Fibroblast of villous mesenchyme (primary cell): ENCODE measurements at places on chromosomes 6 and 20. TPM values are rescaled to one million over a fixed set of nuclear protein-coding genes. Genes with fewer than 3 reads are reported as not detected.

The FRK gene
- 0.32 and 0.43 TPM in 2 replicates for total RNA-seq

The EDN1 gene
- total RNA-seq, result 2.2 and 2.9 TPM in 2 replicates

The DLK2 gene
- total RNA-seq, result 0.64 and 1.7 TPM in 2 replicates

GRCh38 chr6:31765910-31766794 is 3.7 kb downstream of the SAPCD1 start:
- peak; percentile 14 for DNase-seq

DNA sequence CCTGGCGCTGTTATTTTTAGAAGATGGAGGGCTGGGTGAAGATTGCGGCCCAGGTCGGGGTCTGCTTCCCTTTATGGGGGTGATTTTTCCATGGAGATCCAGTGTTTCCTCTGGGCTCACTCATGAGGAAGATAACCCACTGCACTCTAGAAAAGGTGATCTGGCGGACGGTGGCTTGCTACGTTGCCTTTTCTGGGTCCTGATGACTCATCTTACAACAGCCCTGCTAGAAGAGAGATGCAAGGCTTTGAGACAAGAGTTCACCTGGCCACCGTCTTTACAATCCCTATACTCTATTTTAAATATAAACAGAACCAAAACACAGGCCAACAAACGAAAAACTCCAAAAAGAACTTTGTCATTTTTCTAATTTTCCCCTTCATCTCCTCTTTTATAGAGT is 182.1 kb upstream of the EXOC2 start:
- DNase-seq, result no peak

- peak; percentile 65 for DNase-seq
These were observed 24.6 kb downstream of the MYLK4 start for GRCh38 chr6:2725999-2726567.

DNA sequence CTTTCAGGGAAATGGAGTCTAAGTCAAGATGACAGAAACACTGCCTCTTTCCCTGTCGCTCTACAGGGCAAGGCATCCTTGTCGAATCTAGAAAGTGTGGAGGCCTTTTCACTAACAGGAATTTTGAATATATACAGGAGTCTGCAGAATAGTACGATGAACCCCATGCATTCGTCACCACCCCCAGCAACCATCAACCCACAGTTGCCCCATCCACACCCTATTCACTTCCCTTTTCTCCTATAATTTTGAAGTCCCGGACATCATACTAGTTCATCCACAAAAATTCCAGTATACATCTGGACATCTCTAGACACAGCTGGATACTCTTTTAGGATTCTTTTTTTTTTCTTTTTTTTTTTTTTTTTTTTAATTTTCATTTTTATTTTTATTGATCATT is 80.7 kb upstream of the RIN2 start:
- DNase-seq, result no peak

The DEFB124 gene
- not detected in 2 replicates for total RNA-seq

The POM121L2 gene
- total RNA-seq, result not detected in 2 replicates

DNA sequence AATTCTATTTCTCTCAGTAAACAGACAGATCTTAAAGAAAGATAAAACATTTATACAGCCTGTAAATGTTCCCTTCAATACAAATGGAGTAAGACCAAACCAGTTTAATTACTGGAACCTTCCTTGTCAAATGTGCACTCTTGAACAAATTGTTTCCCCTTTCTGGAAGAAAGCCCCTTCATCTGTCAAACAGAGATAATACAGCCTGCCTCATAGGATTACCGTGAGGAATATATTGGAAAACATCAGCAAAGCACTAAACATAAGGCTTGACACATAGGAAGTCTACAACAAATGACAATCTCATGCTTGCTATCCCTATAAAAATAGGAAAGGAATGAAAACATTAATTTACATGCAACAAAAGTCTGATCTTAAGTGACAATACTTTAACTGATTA is 173.8 kb downstream of the PTPRK start:
- DNase-seq, result no peak

The UBE2C gene
- total RNA-seq, result 13.5 and 26.3 TPM in 2 replicates

GRCh38 chr6:2911171-2911570 is 8.1 kb upstream of the SERPINB9 start:
- DNase-seq, result no peak

The IRF4 gene
- under 0.01 TPM in 1 of 2 replicates, not detected in the other for total RNA-seq

DNA sequence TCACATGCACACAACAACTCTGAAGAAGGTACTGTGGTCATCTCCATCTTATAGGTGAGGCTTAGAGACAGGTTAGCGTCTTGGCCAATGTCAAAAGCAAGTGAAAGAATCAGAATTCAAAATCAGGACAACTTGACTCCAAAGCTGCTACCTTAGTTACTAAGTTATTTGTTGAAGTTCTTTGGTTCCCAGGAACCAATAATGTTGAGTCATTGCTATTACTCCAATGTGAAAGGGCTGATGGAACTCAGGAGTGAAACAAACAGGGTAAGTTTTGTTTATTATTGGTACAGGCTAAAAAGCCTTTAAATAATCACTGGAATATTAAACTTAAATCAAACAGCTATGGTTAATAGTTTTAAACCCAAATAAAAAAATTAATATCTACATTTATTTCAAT is 111.1 kb downstream of the PDSS2 start:
- DNase-seq, result no peak

DNA sequence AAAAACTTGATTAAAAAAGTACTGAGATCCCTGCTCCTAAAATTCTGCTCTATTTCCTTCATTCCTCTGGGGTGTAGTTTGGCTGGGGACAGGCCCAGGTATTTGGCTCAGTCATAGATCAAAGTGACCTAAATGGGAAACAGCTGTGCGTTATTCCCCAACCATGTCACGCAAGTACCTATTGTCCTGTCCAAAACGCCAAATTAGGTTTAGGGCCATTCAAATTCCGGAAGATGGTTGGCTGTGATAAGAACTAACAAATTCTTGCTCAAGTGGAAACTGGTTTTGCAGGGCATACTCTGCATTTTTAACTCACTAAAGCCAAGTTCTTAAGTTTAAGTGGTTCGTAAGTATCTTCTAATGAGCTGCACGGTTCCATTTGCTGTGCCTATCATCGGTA is 147.6 kb upstream of the TMEM170B start:
- DNase-seq, result no peak

DNA sequence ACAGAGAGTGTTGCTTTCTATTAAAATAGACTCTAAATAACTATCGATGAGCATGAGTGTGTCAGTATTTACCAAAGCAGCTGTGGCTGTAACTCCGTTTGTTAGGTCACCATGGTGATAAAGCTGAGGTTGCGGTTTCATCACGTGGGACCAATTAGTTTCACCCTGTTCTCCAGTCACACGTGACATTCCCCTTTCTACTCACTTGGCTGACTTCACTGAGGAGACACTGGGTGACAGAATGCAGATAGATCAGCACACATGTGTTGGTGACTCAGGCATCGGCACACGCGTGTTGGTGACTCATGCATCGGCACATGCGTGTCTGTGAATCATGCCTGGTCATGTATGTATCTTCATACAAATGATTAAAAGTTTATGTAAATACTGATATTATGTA is 285.4 kb downstream of the THBS2 start:
- DNase-seq, result peak; percentile 74

The NR2E1 gene
- total RNA-seq, result not detected in 2 replicates

GRCh38 chr6:164926686-164927085 is 382.7 kb downstream of the C6orf118 start:
- DNase-seq, result no peak

DNA sequence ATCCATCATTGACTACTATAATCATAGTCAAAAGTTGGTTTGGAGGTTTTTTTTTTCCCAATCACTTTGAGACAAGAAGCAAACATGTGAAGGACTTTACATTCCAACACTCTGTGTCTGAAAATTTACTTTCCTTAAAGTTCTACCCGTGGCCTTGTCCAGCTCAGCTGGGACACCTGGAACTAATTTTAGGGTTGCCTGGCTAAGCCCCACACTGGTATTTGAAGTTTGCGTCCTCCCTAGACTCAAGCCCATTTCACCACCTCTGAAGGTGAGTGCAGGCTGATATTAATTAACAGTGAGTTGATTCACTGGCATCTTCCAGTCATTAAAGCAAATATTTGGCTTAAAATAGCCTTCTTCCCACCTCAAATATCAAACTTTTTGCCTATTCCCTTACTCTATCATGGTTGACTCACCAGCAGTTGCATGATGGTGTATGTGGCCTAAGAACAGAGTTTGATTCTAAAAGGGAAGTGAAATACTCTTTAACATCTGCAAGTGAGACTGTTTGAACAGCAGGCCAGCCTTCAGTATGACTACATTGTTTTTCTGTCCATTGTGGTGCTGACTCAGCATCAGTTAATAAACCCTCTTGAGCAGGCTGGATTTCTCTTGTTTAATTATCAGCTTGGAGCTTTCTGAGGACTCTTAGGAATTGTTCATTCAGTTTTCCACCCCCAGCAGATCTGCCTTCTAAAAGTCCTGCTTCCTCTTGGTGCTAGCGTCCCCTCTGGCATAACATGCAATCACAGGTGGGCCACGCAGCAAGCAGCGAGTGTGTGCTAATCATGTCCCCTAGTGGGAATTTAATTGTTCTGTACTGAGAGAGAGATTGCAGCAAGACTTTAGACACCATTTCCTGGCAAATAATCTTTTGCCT is 1.8 kb upstream of the PRDM1 start:
- DNase-seq, result peak; percentile 88

DNA sequence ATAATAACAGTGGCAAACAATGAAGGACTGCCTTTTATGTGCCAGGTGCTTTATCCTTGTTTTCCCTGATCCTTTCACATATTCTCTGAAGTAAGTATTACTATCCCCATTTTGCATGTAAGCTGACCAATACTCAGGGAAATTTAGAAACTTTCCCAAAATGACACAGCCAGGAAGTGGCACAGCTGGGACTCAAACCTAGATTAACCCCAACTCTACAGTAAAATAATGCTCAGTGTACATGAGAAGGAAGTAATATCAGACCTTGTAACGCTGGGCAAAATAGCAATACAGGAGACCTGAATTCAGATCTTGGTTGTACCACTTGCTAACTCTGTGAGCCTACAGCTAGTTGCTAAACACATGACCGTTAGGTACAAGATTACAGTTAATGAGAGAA is 26.8 kb upstream of the NRSN1 start:
- DNase-seq, result no peak

The POU5F1 gene
- not detected in 2 replicates for total RNA-seq

DNA sequence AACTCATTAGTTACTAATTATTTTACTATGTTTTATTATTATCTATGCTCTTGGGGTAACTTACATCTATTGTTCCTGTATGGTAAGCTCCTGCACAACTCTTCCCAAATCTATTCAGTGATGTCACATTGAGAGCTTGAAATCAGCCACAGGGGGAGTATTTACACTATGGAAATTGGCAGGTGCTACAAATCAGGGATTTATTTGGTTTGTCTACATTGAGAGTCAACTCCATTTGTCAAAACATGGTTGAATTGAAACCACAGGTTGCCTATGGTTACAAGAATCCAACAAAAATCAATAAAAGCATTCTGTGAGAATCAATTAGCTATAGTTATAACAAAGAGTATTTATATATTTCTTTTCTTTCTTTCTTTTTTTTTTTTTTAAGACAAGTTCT is 3.9 kb upstream of the FITM2 start:
- no peak for DNase-seq

- no peak for DNase-seq
These were observed 39.4 kb downstream of the CARMIL1 start for GRCh38 chr6:25318589-25318988.

The ZSWIM3 gene
- 3.2 and 5.6 TPM in 2 replicates for total RNA-seq

- no peak for DNase-seq
These were observed 50.3 kb downstream of the PRR18 start for GRCh38 chr6:166257911-166258318.

GRCh38 chr6:159118924-159119323 is 50.3 kb upstream of the FNDC1 start:
- no peak for DNase-seq

GRCh38 chr6:107867302-107867615 is 43.1 kb upstream of the SCML4 start:
- no peak for DNase-seq

DNA sequence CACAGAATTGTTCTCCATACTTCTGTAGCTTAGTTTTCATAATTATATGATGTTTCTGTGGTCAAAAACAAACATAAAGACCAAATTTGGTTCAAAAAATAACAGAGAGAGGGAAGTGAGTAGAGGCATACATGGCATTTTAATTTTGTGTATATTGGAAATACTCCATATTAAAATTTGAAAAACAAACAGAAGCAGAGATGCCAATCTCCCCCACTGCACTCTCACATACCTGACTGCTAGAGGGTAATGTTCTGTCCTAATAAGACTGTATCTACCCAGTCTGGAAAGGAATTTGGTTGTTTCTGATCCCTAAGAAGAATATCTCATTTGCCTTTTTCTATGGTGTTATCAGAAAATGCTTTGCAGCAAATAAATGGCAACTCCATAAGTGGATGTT is 959.0 kb upstream of the FLRT3 start:
- DNase-seq, result no peak

DNA sequence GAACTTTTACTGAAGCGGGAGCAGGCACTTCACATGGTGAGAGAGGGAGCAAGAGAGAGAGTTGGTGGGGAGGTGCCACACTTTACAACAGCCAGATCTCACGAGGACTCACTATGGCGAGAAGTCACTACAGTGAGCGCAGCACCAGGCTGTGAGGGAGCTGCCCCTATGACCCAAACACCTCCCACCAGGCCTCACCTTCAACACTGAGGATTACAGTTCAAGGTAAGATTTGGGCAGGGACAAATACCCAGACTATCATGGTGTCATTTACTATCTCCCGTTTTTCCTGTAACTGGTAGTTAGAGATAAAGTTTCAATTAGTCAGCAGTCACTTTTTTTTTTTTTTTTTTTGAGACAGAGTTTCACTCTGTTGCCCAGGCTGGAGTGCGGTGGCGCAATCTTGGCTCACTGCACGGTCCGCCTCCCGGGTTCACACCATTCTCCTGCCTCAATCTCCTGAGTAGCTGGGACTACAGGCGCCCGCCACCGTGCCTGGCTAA is 7.8 kb downstream of the RBCK1 start:
- DNase-seq, result peak; percentile 59

- DNase-seq, result no peak
These were observed 117.5 kb downstream of the DLL1 start for GRCh38 chr6:170173335-170173881.

The OR12D3 gene
- total RNA-seq, result not detected in 2 replicates

DNA sequence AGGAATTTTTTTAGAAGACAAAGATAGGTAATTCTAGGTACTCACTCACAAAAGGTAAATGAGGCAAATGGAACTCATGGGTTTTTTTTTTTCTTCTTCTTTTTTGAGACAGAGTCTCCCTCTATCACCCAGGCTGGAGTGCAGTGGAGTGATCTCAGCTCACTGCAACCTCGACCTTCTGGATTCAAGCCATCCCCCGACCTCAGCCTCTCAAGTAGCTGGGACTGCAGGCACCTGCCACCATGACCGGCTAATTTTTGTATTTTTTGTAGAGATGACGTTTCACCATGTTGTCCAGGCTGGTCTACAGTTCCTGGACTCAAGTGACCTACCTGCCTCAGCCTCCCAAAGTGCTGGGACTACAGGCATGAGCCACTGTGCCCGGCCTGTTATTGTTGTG is 126.1 kb downstream of the LRRC1 start:
- DNase-seq, result no peak

- DNase-seq, result no peak
These were observed 37.3 kb upstream of the TGM2 start for GRCh38 chr20:38202153-38202981.

DNA sequence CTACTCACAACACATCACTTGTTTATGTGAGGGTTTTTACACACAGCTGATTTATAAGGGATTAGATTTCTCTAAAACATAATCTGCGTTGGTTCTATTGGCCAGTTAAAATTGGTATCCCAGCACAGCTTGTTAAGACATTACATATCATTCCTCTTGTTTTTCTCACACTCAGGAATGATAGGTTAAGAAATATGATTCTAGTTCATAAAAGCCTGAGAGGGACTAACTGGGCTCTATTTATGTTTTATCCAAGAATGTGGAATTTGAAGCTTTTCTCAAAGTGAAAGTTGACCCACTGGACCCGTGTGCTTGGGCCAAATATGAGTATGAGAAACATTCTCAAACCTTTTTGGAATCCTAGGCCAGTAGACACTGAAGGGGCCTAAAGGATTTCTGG is 117.3 kb downstream of the TMEM170B start:
- DNase-seq, result peak; percentile 75
